ENCODE measurements at places on chromosomes 3 and 15. TPM values are rescaled to one million over a fixed set of nuclear protein-coding genes. Genes with fewer than 3 reads are reported as not detected.

Gene ANAPC13
- 47.8 TPM for polyA plus RNA-seq

Gene SLC28A2
- polyA plus RNA-seq: not detected

Gene FAM98B
- polyA plus RNA-seq: 18.4 TPM

Gene RBP2
- polyA plus RNA-seq: not detected

Gene ETV5
- 20.8 TPM for polyA plus RNA-seq

Gene UNC45A
- 59.6 TPM for polyA plus RNA-seq

Gene MCTP2
- 6.7 TPM for polyA plus RNA-seq

Gene RAB27A
- 19.2 TPM for polyA plus RNA-seq

Gene PP2D1
- polyA plus RNA-seq: 37.5 TPM

Gene GOLGA8Q
- 10.4 TPM for polyA plus RNA-seq

Gene UBP1
- polyA plus RNA-seq: 53.9 TPM

Gene TNFSF10
- polyA plus RNA-seq: 10.0 TPM

Gene DISP2
- polyA plus RNA-seq: 3.0 TPM

Gene WDR6
- polyA plus RNA-seq: 92.0 TPM

Gene CRYGS
- 6.3 TPM for polyA plus RNA-seq

Measured in testis (tissue), 5 donors.